ENCODE measurements at places on chromosomes 4 and X.

DNA sequence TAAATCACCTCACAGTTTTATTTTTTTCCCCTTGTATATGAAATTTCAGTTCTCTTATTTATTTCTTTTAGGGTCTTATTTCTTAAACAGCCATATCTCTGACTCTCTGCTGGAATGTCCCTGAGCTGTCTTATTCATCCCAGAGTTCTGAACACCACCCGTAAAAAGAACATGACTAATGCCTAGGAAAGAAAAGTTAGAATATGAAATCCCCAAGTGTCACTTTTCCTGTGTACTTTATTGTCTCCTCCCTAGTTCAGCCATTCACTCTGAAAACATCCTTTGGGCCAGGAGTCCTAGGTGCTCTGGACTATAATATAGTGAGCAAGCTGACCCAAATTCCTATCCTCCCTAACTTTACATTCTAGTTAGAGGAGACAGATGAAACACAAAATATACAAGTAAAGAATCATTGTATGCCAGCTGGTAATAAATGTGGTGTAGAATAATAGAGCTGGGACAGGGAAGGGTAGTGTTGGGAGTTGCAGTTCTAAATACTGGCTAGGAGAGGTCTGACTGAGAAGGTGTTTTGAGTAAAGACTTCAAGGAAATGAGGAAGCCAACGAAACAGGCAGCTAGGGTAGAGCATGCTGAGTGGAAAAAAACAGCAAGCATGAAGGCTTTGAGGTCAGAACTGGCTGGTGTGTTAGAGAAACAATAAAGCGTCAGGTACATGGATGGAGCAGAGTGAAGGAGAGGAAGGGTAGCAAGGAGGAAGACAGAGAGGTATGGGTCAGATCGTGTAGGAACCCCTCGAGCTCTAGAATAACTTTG lies 40.6 kb upstream of the FTHL17 start:
- no peak for DNase-seq

GRCh38 chrX:32530802-32531403 lies 680.4 kb downstream of the DMD start:
- DNase-seq, result no peak

DNA sequence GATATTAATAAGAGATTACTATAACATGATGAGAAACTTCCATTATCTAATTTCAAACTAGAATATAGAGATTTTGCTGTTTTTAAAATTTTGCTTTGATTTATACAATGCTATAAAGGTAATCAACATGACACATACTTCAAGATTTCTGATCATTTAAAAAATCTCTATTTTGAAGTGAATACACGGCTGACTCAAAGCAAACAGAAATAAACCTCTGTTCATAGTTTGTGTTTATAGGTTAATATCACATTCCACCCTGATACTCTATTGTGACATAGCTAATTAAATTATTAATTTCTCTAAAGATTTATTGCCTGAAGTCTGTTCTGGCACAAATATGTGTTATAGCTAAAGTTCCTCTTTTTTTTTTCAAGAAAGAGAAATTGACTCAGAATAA lies 349.2 kb downstream of the TLL1 start:
- DNase-seq, result no peak

DNA sequence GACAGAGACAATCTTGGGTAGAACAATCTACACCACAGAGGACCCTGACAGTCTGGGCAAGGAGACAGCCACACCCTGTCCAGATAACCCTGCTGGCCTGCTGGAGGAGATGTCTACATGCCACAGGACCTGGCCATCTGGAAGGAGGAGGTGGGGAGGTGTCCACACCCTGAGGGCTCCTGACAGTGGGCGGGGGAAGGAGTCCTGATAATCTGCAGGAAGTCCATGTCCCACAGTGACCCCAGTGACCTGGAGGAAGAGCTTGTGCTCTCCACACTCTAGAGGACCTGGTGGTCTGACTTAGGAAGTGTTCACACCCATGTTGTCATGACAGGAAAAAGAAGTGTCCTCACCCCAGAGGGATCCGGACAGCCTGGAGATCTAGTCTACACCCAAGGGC lies 5.5 kb downstream of the SUV39H1 start:
- DNase-seq, result no peak

GRCh38 chr4:16916719-16917337 lies 18.4 kb upstream of the LDB2 start:
- no peak for DNase-seq

DNA sequence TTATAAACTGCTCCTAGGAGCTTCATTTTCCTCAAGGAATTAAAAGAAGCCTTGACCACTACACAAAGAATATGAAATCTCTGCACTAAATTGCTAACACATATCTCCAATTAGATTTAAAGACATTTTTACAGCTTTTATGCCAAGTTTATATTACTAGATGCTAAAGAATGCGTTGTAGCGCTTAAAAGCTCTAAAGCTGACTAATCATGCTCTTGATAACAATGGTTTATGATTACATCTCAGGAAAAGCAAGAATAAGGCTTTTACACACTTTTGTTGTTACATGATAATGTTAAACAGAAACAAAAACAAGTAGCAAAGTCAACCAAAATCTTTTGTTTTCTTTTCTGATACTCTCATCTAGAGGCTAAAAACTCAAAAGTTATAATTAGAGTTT lies 44.7 kb downstream of the SLC10A7 start:
- DNase-seq, result no peak

- no peak for DNase-seq
Measured at GRCh38 chr4:120198411-120198810, 131.8 kb upstream of the MAD2L1 start.

DNA sequence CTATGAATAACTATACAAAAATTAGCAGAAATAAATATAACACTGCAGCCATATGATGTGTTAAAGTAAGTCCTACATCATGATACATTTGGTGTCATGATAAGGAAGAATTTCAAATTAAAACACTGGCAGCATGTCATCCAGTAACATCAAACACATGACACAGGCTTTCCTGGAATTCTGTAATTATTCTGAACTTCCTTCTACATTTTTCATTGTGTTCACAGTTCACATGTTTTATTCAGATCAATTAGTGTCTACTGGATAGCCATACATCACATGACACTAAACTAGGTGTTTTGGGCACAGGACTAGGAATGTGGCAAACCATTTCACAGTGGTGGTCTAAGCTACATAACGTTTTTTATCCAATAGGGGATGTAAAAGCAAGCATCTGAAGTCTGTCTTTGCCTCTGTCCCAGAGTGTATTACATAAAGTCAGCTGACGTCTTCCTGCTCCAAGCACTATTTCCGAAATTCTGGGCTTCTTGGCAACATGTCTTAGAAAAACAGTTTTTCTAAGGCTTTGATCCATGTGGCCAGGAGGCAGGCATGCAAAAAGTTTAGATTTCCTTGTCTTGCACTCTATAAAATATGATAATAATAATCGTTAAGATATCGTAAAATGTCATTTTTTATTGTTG lies 707.9 kb downstream of the CENPC start:
- no peak for DNase-seq

- DNase-seq, result no peak
Measured at GRCh38 chrX:13898603-13899002, 81.7 kb upstream of the GPM6B start.

DNA sequence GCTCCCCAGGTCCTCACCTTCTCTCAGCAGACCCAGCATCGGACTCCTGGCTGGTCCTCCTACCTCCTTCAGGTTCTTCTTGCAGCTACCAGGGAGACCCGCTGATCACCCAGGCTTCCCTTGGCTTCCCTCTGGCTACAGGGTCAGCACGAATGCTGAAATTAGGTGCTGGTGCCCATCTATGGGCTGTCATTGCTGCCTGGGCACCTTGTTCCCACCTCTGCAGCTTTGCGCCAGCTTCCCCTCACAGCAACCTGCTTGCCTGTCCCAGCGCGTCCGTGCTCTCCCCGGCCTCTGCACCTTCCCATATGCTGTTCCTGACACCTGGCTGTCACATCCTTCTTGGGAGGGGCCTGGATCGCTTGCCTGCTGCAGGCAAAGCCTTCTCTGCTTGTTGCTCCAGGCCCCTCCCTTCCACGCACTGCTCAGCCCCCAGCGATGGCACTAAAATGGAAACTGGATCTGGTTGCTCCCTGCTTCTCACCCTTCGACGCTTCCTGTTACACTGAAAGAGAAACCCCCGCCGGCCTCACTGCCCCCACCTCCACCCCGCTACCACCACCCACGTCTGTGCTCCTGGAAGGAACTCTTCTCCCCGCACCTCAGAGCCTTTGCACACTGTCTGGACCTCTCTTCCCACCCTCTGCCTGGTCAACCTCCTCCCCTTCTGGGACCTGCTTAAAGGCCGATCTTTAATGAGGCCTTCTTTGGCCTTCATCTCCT lies 22.2 kb downstream of the C4orf50 start:
- no peak for DNase-seq

DNA sequence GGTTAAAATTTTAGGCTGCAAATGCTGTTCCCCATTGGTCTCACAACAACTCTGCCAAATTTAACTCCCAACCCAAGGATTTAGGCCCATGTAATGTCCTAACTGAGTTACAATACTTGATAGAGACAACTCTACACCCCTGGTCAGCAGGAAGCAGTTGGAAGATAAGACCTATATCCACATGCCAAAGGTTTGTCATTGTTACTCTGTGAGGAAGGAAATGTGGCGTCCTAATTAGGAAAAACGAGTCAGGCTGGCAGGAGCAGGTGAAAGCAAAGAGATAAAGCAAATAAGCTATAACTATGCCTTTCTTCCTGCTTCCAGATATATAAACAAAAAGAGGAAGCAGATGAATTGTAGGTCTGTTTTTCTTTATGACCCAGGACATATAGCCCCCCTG lies 69.1 kb downstream of the SPIN4 start:
- no peak for DNase-seq

GRCh38 chrX:40157228-40158035 lies 59.7 kb upstream of the BCOR start:
- no peak for DNase-seq

DNA sequence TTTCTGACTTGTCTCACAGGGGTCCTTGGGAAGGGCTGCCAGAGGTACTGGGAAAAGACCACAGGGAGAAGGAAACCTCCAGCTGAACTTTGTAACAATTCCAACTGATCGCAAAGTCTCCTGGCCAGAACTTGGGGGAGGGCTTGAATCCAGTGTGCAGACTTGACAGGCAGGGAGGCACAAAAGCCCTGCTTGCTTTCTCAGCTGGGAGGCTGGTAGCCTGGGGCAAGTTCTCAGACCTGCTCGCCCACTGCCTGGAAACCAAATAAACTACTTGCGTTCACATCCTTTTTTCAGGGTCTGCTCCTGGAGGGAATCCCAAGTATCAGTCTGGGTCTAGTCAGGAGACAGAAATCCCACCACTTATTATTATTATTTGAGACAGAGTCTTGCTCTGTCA lies 48.0 kb upstream of the CASK start:
- no peak for DNase-seq

DNA sequence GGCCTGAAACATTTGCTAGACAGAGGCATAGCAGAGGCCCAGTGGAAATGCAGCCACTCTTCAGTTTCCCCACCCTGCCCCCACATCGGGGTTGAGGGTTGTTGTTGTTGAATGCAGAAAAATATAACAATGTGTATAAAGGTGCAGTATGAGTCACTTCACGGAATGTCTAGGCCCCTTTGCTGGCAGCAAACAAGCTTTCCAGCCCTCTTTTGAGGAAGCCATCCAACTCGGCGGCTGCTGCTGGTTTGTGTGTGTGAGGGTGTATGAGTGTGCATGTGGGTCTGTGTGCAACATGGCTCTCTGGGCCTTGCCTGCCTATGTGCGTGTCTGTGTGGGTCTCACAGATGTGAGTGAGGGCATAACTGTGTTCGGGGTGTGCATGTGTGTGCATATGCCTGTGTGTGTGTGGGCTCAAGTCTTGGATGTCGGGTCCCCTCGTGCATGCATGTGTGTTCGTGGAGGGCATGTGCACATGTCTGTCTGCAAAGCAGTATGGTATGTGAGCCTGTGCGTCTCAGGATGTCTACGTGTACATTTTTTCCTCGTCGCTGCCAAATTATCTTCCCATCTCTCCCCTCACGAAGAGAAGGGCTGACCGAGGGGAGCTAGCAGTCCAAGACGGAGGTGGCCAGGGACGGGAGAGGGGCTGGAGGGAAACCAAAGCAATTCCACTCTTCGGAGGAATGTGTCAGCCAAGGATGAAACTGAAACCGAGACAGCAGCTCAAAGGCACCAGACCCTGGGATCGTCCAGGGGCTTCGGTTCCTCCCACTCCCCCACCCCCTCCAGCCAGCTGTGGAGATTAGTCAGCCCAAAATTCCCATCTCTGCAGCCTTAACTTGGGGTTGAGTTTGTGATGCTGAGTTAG lies 8.4 kb upstream of the ELF4 start:
- DNase-seq, result no peak

DNA sequence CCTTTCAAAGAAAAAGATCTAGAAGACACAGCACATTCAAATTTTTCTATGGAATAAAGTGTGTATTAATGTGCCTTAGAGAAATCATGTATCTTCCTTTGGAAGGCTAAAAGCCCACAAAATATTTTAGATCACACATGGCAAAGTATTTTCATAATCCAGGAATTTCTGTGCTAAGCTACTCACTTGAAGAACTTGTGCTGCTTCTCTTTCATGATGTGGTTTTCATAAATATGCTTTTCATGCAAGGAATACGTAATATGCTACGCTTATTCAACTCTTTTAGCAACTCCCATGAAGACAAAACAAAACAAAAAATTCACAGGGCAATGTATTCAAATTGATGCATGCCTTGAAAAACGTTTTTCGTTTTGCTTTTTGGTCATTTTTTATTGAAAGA lies 125.6 kb downstream of the ARHGAP24 start:
- DNase-seq, result no peak

DNA sequence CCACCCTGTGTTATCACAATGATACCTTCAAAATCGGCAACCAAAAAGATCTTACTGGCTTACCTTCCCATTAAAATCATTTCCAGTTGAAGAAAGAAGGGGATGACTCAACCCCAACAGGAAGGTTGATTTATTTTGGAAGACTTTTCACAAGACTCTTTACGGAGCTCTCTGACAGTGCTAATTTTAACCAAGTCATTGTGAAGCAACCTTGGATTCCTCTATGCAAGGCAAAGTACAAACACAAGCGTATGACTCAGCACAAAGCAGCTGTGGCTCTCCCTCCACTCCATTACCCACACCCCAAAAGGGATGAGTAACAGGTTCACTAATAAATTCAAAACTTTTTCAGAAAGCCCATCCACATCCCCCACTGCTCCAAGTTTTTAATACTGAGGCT lies 213.8 kb upstream of the FGF13 start:
- DNase-seq, result peak; percentile 82

- no peak for DNase-seq
Measured at GRCh38 chrX:144295921-144296320, 412.1 kb downstream of the UBE2NL start.

DNA sequence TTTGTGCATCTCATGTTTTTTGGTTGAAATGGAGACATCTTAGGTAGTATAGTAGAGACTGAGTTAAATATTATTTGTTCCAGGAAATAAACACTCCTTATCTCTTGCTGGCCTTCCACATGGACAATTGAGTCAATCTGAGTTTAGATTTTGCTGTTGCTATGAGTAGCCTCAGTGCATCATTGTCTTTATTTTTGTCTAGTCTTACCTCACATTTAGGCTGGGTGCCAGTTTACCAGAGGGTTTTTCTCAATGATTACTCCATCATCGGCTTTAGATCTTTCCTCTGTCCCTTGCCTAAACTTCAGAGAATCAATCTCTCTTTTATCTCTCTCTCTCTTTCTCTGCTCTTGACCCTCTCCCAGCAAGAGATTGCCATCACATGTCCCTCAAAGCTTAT lies 73.6 kb downstream of the GABRB1 start:
- no peak for DNase-seq

Measured in AG09309 (cell line).